ENCODE measurements at places on chromosomes 4 and X. TPM values are rescaled to one million over a fixed set of nuclear protein-coding genes. Genes with fewer than 3 reads are reported as not detected.

Gene SHROOM2
- polyA plus RNA-seq: 9.9 TPM

Gene TLR6
- polyA plus RNA-seq: 2.8 TPM

Gene NDST4
- not detected for polyA plus RNA-seq

Gene IL13RA2
- polyA plus RNA-seq: 0.50 TPM

Gene ZCCHC12
- polyA plus RNA-seq: 0.11 TPM

Gene CYLC1
- not detected for polyA plus RNA-seq

Gene MXRA5
- 25.9 TPM for polyA plus RNA-seq

Gene MAGEA2
- polyA plus RNA-seq: not detected

Gene NUDT10
- 2.5 TPM for polyA plus RNA-seq

Gene F8A2
- polyA plus RNA-seq: not detected

Gene TRPC5OS
- polyA plus RNA-seq: not detected

Gene NHSL2
- polyA plus RNA-seq: 3.1 TPM

Gene SPATA18
- 9.7 TPM for polyA plus RNA-seq

Gene STARD8
- polyA plus RNA-seq: 1.6 TPM

Gene TEX13C
- not detected for polyA plus RNA-seq

Gene TMPRSS11A
- not detected for polyA plus RNA-seq

Gene SMIM10
- 8.3 TPM for polyA plus RNA-seq

Gene VEGFD
- polyA plus RNA-seq: 0.43 TPM

Gene SLC25A53
- 5.6 TPM for polyA plus RNA-seq

Gene PLAC1
- 2.4 TPM for polyA plus RNA-seq

Gene SLC2A9
- polyA plus RNA-seq: 2.4 TPM

Gene YY2
- 2.0 TPM for polyA plus RNA-seq

Gene PPEF2
- polyA plus RNA-seq: not detected

Gene G6PD
- 244 TPM for polyA plus RNA-seq

Gene AFF2
- 0.04 TPM for polyA plus RNA-seq

Gene SLC9A6
- 14.7 TPM for polyA plus RNA-seq

Gene SH3D19
- polyA plus RNA-seq: 30.1 TPM
